ENCODE measurements at places on chromosomes 6 and 20.
A peak's percentile ranks its signal among the peaks of the same experiment; 100 is the strongest.

- DNase-seq = peak; percentile 86
Observed at GRCh38 chr20:653110-653589, at the start of gene SRXN1. Gene SRXN1, minus strand, starts transcription at chr20:653200. Its CDS starts 15 bp downstream, at chr20:653185.

DNA sequence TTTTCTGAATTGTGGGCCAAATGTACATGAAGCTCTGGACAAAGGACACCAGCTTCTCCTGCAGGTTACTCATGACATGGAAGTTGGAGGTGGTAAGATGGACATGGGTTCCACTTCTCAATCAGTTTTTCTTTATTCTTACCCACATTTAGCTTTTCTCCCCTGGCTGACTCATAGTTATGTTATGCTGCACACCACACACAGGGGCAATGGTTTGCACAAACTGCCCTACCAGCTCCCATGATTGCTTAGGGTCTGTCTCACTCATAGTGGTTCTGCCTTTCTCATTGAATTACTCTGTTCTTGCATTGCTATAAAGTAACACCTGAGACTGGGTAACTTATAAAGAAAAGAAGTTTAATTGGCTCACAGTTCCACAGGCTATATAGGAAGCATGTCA lies 4.5 kb upstream of the CD109 start:
- DNase-seq = no peak

DNA sequence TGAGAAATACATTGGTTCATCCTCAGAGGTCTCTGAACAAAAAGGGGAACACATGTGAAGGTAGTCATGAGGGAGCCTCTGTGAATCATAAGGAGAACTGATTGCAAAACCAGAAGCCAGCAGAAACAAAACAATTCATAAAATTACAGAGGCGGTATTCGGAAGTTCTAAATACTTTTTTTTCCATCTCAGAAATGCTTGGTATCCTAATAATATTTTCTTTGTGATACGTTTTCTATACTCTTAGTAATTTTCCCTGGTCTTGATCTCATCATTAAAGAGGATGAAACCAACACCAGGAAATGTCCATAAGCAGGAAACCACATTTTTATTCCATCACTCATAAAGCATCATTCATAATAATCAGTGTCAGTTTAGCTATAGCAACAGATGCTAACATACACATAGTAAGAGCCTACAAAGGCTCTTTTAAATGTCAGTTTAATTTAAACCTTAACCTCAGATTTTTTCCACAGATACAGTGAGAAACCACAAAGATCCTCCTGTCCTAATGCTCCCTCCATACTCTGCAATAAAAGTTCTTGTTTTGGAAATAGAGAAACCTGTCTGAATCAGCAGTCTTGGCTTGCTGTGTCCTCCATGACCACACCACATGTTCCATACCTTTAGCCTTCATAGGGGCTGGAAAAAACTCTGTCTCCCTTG lies 29.2 kb downstream of the SGK1 start:
- peak; percentile 73 for DNase-seq

GRCh38 chr6:70363741-70364493 lies 49.4 kb upstream of the FAM135A start:
- DNase-seq = no peak

DNA sequence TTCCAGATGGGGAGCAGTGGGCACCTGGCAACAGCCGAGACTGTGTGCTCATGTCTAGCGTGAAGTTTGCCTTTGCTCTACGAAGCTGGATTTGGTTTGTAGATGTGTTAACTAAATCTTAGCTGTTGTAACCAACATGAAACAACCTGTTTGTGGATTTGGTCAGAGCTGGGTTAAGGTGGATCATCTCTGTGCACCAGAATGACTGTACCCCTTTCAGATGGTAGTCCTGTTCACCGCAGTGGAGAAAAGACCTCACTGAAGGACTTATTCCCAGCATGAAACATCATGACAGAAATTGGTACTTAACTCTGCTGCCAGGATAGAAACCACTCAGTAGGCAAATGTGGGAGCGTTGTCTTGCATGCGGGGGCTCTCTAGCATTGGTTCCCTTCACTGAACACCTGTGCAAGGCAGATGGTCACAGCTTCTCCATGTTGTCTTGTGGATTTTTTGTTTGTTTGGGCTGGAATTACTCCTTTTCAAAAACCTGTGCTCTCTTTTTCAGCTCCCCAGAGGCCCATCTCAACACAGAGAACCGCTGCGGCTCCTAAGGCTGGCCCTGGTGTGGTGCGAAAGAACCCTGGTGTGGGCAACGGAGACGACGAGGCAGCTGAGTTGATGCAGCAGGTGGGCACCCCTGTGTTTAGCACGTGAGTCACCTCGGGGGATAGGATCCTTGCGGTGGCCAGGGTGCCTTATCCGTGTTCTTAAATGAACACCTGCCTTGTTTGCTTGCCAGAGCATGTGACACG lies 19.3 kb upstream of the EFCAB8 start:
- DNase-seq = no peak

DNA sequence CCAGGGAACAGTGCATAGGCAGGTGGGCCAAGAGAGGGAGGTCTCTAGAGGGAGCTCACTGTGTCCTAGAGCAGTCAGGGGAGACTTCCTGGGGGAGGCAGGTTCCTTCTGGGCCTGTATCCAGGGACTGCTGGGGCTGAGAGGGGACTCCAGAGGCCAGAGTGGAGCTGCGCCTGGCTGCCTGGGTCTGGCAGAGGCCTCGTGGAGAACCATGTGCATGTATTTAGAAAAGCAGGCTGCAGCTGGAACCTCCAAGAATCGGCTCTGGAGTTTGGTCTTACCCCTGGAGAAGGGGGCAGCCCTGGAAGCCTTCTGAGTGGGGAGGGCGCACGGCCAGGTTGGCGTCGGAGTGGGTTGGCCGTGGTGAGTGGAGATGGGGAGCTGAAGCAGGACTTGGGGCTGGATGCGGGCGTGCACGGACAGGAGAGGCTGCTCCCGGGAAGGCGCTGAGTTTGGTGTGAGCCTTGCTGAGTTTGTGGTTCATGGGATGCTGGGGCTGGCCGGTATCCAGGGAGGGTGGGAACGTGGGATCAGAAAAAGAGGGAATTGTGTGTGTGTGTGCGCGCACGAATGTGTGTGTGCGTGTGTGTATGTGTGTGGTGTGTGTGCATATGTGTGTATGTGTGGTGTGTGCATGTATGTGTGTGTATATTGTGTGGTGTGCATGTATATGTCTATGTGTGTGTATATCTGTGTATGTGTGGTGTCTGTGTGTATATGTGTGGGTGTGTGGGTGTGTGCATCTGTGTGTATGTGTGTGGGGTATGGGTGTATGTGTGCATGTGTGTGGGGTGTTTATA lies 10.8 kb downstream of the VSTM2L start:
- no peak for DNase-seq

DNA sequence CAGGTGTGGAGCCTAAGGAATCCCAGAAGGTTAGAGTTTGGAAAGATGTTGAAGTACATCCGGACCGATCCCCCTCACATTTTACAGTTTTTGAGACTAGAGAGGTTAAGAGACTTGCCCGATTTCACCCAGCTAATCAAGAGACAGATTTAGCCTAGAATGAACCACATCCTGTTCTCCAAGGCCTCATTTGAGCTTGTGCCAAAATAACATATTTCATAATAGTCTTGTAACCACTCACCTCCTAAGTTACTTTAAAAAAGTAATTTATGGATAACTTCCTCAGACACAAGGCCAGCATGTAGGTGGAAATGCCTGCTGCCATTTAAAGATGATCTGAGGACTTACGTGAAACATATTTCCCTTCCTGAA lies 39.8 kb upstream of the ARHGAP18 start:
- peak; percentile 60 for DNase-seq

GRCh38 chr6:161736781-161737292 lies 463.0 kb upstream of the AGPAT4 start:
- DNase-seq = no peak

DNA sequence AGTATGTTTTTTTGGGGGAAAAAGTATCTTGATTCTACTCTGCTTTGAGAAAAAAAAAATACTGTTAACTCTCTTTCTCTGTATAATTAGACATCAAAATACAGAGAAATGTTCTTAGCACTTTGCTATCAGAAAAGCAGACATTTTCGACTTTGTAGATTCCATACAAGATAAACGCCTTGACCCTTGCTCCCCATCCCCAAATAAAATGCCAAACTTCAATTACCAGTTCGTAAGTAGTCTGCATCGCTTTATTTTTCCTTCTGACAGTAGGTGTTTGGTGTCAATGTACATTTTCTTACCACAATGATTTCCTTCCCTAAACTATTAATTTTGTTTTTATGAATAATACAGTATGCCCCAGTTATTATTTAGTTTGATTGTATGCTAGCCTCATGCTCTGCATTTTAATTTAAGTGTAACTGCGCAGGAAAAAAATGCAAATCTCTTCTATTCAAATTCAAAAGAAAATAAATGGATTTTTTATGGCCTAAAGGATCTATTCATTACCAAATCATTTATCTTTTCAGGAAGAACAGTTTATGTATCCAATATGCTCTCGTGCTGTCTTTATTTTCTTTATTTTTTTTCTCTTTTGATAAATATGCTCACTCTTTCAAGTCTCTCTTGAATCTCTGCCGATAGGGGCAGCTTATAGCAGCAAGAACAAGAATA lies 84.8 kb upstream of the ZNF217 start:
- DNase-seq = no peak

- DNase-seq = peak; percentile 17
Observed at GRCh38 chr6:7992002-7992815, 72.0 kb downstream of the BLOC1S5 start.

DNA sequence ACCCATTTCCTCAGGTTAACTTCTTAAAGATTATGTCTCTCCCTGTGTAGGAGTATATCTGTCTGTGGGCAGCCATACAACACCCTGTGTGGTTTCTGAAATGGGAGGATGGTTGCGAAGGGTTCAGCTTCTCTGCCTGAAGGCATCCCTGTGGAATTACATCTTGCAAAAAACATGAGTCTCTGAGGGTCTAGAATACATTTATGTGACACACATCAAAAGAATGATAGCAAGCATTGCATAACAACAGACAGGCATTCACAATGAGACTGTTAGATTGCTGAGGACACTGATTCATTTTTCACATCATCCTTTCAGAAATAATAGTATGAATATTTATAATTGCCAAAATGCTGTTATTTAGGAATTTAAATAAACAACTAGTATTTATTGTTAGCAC lies 670.9 kb downstream of the HTR1B start:
- peak; percentile 2 for DNase-seq

DNA sequence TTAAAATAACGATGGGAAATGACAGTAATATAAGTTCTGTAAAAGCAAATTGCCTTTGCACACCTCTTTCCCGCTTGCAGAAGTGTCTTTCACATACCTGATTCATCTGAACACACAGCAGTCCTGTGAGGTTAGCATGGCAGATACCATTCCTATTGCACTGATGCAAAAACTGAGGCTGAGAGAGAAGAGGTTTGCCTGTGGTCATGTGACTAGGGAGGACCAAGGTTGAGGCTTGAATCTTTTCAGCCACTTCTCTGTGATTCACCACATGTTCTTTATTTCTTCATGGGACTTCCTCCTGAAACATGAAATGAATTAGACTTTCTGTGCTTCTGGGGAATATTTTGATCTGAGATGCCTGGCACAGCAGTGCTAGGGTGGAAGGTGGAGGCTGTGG lies 92.9 kb downstream of the VEGFA start:
- DNase-seq = no peak

- DNase-seq = no peak
Observed at GRCh38 chr6:127031511-127031910, 87.0 kb upstream of the RSPO3 start.
